ENCODE measurements at places on chromosomes 6 and 20.

DNA sequence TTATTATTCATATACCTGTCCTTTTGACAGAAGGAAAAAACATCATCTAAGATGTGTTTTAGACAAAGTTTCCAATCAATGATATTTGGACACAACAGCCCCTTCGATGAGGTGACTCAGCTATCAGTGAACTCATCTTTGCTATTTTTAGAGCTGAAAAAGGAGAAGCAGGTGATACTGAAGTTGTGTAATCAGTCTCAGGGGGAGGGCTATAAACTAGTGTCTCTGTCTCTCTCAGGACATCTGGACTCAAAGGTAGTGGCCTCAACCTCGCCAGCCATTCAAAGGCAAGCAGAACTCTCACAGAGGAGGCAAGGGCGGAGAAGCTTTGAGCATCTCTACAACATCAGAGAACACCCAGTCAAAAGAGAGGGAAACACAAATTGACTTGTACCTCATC lies 135.4 kb downstream of the BFSP1 start:
- DNase-seq, result no peak

GRCh38 chr20:35773154-35773751 lies 1.4 kb downstream of the PHF20 start:
- DNase-seq, result peak; percentile 54

GRCh38 chr6:34561227-34561530 lies 5.0 kb upstream of the SPDEF start:
- no peak for DNase-seq

GRCh38 chr6:47209632-47210031 lies 100.1 kb downstream of the TNFRSF21 start:
- peak; percentile 46 for DNase-seq

- no peak for DNase-seq
Measured at GRCh38 chr20:36301359-36302119, 4.6 kb upstream of the DLGAP4 start.

- DNase-seq, result no peak
Measured at GRCh38 chr6:169839898-169840631, 88.6 kb downstream of the ERMARD start.

DNA sequence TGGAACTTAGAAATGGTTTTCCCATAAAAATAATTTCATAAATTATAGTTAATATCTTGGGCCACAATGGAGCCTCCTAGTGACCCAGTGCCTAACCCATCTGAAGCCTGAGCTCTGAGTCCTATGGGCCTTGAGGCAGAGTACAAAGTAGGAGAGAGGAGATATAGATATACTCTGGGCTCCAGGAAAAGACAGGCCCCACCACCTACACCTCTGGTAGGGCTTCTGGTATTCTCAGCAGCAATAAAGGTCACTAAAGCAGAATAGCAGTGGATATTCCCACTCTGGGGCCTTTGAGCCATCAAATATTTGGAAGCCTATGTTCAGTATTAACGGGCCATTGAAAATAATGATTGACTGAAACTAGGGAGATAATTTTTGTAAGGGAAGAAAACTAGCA lies 24.1 kb downstream of the CYP39A1 start:
- no peak for DNase-seq

- DNase-seq, result peak; percentile 37
Measured at GRCh38 chr20:57342829-57343228, 8.2 kb upstream of the RAE1 start.

DNA sequence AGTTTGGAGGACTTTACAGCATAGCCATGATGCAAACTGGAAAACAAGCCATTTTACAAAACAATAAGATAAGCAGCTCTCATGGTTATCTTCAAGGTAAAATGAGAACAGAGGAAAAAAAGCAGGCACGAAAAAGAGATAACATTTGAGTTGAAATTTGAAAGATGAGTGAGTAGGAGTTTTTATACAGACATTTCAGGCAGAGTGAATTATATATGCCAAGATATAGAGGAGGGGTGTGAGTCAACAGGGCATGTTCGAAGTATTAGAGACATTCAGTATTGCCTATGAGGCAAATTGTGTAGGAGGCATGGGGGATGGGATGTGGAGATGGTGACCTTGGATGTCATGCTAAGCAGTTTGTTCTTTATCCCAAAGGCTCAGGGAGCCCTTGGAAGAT lies 240.5 kb upstream of the MAN1A1 start:
- DNase-seq, result no peak

DNA sequence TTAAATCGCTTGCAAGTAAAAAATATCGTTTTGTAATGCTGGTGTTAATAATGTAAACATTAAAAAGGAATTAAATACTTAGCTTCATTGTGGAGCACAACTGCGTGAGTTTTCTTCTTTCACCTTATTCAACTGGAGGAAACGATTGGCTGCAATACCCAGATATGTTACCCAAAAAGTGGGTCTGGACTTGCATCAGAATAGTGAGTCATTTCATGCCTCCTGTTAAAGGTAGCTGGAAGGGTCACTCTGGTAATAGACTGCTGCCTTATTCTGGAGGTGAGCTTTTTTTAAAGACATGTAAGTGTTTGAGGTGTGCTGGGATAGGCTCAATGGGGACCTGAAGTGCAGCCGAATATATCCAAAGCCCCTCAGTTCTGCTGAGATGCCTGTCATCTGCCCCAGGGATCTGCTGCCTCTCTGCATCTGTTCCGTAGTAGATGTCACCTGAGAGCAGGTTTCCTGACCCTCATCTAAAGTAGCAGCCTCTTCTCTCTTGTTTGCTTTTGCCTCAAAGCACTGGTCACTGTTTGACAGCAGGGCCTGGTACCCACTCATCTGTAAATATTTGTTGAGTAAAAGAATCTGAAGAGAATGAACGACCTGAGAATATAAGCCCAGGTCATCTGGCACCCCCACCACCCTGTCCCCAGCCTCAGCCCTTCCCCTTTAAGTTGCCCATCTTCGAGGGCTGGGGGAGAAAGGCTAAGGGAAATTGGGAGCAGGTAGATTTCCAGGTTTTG lies 5.6 kb upstream of the UQCC2 start:
- DNase-seq, result no peak

DNA sequence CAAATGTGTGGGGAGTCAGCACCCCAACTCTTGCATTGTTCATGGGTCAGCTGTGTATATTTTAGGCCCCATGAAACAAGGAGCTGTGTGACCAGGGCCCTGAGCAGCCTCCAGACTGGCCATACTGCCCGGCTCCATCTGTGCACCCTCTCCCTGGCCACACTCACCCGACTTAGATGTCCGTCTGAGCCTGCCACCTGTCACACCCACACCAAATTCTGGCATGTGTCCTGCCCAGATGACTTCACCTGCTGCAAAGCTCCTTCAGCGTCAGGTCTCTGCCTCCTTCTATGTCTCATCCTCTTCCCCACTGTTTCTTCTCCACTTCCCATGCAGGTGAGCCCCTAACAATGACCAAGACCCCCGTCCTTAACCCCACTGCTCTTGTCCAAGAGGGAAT lies 88.1 kb upstream of the THBS2 start:
- DNase-seq, result no peak

GRCh38 chr6:168315596-168315995 lies 4.0 kb downstream of the DACT2 start:
- no peak for DNase-seq

- peak; percentile 95 for DNase-seq
Measured at GRCh38 chr6:131949909-131950766, 1.0 kb downstream of the CCN2 start.

All from cardiac fibroblast (primary cell).